ENCODE measurements at places on chromosomes 4 and X. TPM values are rescaled to one million over a fixed set of nuclear protein-coding genes. Genes with fewer than 3 reads are reported as not detected.

- no peak for DNase-seq
These were observed 24.0 kb downstream of the SMIM14 start for GRCh38 chr4:39614487-39615162.

- DNase-seq: peak; percentile 78
These were observed 4.4 kb downstream of the GPRIN3 start for GRCh38 chr4:89303177-89303576.

SHROOM3 gene
- 67.3 TPM for total RNA-seq

GRCh38 chr4:30833206-30833605 lies 113.0 kb downstream of the PCDH7 start:
- DNase-seq: no peak

BEX4 gene
- total RNA-seq: 52.6 TPM

ZNF185 gene
- total RNA-seq: 24.3 TPM

DNA sequence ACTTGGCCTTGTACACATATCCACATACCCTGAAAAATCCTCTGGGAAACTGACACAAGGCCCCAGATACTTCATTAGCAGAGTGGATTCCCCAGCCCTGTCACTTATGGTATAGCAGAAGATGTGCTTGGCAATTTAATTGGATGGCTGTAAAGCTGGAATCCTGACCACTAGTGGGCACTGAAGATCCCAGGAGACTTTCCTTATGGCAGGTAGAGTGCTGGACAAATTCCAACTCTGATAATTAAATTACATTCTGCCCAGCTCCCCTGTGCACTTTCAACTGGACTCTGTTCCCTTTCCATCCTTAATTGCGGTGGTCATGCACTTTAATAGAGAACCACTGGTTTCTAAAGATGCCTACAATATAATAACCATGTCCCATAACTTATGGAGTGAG lies 119.8 kb downstream of the DCK start:
- DNase-seq: no peak

GRCh38 chr4:41693629-41694028 lies 54.9 kb downstream of the PHOX2B start:
- peak; percentile 66 for DNase-seq

GPR78 gene
- total RNA-seq: not detected

DNA sequence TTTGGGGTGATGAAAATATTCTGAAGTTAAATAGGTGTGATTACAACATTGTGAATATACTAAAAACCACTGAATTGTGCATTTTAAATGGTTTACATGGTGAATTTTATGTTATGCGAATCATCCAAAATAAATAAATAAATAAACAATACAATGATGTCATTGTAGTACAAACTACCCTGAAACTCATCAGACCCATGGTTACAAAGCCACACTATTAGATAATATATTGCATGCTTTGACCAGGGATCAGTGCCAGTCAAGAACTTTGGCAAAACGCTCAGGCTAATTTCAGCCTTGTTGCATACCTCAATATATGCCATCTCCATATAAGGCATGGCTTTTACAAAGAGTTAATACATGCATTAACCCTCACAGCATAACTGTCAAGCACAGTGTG lies 45.5 kb upstream of the XIAP start:
- DNase-seq: no peak

PRR32 gene
- total RNA-seq: not detected

Measured in kidney (tissue), 22 donors.